ENCODE measurements at places on chromosomes 7 and 10.

GRCh38 chr10:127702271-127702670 lies 34.7 kb upstream of the FOXI2 start:
- no peak for DNase-seq

DNA sequence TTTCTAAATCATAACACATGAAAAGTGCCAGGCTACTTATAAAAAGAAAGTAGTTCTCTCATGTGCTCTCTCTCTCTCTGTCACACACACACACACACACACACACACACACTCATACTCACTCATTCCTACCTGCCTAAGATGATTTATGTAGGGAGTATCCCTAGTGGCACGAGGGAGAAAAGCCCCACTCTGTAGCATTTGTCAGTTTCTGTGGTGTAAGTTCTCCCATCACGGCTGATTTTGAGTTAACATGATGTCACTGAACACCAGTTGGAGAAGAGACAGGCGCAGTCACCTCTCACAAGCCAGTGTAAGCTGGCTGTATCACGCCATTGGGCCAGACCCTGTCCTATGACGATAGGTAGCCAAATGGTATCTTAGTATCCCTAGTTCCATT lies 395.4 kb downstream of the SFMBT2 start:
- no peak for DNase-seq

GRCh38 chr7:80319461-80319860 lies 184.8 kb downstream of the GNAI1 start:
- DNase-seq: no peak

DNA sequence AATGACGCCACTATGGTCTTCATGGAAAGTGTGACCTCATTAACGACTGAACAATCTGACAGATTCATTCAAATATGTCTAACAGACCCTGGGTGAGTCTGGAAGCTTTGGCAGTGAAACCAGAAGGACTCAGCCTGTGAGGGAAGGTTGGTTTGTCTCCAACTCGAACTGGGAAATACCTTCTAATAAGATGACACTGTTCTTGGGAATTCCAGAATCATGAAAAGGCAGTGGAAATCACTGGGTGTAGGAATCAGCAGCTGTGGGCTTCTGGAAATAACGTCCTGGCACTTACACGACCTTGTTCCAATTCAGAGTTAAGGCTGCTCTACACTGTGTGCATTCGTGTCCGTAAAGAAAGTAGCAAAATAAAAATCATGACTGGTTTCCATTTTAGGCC lies 75.1 kb downstream of the DGKI start:
- DNase-seq: no peak

- no peak for DNase-seq
These were observed 59.9 kb downstream of the HIBADH start for GRCh38 chr7:27602766-27603165.

DNA sequence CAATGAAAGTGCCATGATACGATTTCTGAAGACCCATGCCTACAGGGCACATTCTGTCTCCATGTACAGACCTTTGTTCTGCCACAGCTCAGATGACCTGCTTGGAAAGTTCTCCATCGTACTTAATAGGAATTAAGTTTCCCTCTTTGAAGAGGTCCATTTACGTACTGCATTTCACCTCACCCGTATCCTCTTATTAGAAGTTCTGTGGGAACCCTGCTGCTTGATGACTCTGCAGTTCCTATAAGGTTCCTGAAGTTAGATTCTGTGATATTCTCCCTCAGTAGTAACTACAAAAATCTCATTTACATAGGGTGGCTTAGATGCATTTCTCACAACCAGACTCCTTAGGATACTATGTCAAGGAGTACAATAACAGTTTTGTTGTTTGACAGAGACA lies 50.9 kb downstream of the MINDY3 start:
- DNase-seq: no peak

Data from activated CD4-positive, alpha-beta T cell treated with anti-CD3 and anti-CD28 coated beads, Interleukin-2, amount 50 U/mL, for 24 hours (primary cell).